ENCODE measurements at places on chromosomes 6 and 20.

GRCh38 chr20:20167698-20168097 is 115.4 kb downstream of the CFAP61 start:
- no peak for DNase-seq

GRCh38 chr6:160931378-160932310 is 59.9 kb upstream of the MAP3K4 start:
- DNase-seq = no peak

- peak; percentile 15 for DNase-seq
Measured at GRCh38 chr6:70353448-70353847, 50.6 kb upstream of the COL9A1 start.

DNA sequence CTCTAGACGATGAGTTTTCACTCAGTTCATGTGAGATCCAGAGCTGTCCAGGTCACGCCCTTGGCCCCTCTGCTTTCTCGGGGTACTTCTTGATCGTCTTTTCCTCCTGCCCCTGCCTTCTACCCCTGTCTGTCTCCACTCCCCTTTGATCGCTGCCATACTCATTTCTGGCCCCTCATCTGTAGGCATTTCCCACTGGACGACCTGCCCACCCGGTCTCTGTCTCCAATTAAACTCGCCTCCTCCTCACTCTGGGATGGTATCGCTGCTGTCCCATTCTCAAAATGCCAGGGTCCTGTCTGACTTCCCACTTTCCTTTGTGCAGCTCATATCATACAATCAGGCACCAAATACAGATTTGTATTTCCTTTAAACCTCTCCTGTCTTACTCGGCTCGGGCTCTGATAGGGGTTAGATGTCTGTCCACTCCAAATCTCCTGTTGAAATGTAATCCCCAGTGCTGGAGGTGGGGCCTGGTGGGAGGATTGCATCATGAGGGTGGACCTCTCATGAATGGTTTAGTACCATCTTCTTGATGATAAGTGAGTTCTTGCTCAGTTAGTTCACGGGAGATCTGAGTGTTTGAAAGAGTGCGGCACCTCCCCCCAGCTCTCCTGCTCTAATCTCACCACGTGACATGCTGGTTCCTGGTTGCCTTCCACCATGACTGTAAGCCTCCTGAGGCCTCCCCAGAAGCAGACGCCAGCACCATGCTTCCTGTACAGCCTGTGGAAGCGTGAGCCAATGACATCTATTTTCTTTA is 3.5 kb upstream of the SYNJ2 start:
- no peak for DNase-seq

DNA sequence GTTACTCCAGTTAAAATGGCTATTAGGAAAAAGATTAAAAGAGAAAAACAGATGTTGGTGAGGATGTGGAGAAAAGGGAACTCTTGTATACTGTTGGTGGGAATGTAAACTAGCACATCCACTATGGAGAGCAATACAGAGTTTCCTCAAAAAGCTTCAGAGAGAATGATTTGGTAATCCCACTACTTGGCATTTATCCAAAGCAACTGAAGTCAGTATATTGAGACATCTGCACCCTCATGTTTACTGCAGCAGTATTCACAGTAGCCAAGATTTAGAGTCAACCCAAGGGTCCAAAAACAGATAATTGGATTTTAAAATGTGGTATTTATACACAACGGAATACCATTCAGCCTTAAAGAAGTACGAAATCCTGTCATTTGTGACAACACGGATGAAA is 469.5 kb downstream of the QKI start:
- no peak for DNase-seq

- peak; percentile 44 for DNase-seq
Measured at GRCh38 chr6:106253731-106254130, 71.8 kb downstream of the ATG5 start.

DNA sequence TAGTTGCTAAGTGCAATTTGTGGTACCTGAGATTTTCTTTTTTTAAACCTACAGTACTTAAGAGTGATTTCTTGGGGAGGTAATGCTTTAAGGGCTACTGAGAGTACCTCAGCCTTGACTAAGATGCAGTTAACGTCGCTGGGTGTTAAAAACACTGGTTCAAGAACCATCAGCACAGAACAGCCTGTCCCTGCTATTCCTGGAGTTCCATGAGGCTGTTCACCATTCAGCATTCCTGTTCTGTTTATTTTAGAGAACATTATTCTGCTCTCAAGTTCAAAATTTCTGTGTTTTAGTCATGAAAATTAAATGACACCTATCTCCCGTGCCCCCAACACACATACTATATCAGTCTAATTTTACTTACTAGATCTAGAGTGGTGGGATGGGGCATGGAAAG is 1.7 kb upstream of the PRELID3B start:
- no peak for DNase-seq

DNA sequence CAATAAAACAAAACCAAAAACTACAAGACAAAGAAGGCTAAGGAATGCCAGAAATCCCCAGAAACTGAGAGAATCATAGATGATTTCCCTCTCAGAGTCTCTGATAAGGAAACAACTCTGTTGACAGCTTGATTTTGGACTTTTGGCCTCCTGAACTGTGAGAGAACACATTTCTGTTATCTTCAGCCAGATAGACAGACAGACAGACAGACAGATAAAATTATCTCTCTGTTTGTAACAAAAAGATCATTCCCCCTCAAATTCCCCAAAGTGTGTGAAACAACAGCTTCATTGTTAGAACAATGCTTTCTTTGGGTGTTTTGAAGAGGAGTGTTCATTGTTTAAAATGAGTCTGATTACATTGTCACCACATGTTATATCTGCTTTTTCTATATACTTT is 148.2 kb downstream of the BCKDHB start:
- no peak for DNase-seq

GRCh38 chr20:15923030-15923776 is 650.0 kb downstream of the KIF16B start:
- DNase-seq = no peak

DNA sequence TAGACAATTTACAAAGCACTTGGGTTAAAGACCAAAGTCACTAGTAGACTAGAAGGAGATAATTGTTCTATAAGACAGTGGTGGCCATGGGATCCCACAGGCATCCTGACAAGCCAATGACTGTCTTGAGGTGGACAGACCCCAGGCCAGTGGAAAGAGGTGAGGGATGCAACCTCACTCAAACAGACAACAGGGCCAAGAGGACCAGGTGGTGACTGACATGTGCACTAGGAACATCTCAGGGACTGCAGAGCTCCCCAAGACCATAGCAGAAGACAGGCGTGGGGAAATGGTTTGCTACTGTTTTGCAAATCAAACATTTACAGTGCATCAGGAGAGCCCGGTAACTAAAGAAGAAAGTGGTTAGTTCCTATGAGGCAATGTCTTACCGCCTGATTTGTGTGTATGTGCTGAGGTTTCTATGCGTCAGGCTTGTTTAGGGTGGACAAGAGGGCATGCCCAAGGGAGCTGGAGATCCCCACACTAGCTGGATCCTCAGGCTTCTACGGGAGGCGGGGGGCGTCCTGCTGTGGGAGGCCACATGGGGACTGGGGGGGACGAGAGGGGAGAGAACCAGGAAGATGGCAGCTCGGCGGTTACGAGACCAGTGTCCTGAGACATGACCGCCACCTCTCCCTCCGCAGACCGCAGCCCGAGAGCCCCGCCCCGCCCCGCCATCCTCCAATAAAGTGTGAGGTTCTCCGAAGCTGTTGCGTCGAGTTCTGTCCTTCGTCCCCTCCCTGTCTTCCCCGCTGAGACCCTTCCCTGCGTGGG is 623 bp upstream of the MRPS26 start:
- peak; percentile 35 for DNase-seq

DNA sequence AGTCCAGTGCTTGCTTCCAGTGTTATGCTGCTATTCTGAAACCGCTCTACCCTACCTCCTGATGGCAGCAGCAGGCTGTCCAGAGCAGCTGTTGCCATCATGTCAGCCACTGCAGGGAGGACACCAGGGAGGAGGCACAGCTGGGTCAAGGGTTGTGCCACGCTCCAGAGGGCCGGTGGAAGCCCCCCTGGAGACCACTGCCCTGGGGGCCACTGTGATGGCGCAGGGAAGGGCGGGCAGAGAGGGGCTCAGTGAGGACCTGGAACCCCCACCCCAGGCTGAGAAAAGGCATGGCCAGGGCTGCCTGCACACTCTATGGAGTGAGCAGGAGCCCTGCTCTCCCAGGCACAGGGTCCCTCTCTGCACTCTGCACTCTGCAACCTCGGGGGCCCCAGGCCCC is 271.3 kb upstream of the BTBD3 start:
- DNase-seq = no peak

DNA sequence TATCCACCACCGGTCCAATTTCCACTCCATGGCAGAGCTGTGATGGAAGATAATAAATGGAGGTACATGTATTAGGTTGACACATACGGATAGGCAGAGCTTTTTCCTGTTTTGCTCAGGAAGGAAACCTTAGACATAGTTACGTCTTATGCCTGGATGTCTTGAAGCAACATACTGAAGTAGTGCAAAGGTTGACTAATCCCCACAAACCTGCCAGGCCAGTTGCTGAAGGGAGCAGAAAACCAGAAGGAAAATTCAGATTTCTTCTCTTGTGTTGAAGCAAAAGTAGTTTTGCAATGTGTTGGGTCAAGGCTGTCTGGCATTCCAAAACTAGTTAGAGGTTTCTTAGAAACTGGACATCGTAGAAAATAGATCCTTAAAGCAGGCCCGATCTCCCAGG is 68.7 kb downstream of the PHACTR1 start:
- no peak for DNase-seq

GRCh38 chr20:51402201-51402600 is 140.3 kb downstream of the NFATC2 start:
- DNase-seq = no peak

- no peak for DNase-seq
Measured at GRCh38 chr6:19067165-19067564, 680.0 kb downstream of the RNF144B start.

- DNase-seq = no peak
Measured at GRCh38 chr20:50297498-50298376, 107.1 kb downstream of the CEBPB start.

DNA sequence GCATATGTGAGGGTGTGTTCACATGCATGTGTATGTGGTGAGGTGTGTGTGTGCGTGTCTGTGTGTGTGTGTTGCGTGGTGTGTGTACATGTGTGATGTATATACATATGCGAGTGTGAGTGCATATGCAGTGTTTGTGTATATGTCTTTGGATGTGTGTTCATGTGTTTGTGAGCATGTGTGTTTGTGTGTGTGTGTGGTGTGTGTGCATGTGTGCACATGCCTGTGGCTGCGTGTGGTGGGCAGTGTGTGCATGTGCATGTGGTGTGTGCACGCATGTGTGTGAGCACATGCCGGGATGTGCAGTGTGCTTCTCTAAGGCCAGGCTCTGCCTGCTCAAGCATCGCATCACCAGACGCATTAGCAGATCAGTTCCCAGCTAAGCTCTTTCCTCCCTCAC is 5.7 kb downstream of the THBS2 start:
- no peak for DNase-seq

DNA sequence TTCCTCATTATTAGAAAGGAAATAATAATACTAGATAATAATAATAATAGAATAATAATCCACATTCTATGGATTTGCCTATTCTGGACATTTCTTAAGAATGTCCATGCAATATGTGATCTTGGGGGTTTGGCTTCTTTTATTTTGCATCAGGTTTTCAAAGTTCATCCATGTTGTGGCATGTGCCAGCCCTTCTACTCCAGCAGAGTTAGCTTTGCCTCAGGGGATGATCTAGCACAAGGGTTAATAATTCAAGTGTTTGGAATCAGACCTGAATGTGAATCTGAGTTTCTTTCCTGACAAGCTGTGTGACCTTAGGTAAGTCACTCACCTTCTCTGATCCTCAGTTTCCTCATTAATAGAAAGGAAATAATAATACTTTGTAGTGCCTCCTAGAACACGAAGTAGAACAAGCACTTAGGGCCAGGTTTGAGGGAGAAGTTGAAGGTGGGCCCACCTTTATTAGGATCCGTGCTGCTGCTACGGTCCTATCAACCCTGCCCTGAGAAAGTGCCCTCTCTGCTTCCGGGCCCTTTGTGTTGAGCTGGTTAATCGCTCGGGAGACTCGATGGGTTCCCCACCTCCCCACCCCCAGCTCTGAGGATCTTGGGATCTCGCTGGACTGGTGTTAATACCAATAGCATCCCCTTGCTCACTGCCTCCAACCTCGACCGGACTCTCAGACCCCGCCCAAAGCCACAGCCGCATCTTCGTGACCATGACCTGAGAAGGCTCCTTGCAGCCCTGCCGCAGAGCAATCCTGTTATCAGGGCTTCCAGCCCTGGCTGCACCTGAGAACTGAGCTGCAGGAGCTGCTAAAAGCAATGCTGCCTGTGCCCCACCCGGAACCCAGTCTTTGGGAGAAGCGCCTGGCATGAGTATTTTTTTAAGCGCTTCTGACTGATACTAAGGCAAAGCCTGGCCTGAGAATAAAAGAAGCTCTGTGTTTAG is 26.9 kb downstream of the RBM38 start:
- no peak for DNase-seq

DNA sequence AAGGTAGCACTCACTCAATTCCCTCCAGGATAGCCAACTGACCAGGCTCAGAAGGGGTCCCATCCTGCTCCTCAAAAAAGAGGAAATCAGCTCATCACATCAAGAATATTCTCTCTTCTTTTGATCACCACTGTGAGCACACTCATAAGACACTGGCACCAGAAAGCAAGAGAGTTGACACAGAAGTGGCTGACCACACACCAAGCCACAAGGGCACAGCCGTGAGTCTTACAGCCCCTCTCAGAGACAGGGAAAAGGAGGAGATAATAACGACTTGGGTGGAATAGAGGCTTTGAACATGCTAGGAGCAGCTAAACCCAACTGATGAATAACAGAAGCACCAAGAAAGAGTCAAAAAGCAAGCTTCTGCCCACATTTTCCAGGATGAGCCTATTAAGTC is 249.1 kb upstream of the PREP start:
- no peak for DNase-seq

DNA sequence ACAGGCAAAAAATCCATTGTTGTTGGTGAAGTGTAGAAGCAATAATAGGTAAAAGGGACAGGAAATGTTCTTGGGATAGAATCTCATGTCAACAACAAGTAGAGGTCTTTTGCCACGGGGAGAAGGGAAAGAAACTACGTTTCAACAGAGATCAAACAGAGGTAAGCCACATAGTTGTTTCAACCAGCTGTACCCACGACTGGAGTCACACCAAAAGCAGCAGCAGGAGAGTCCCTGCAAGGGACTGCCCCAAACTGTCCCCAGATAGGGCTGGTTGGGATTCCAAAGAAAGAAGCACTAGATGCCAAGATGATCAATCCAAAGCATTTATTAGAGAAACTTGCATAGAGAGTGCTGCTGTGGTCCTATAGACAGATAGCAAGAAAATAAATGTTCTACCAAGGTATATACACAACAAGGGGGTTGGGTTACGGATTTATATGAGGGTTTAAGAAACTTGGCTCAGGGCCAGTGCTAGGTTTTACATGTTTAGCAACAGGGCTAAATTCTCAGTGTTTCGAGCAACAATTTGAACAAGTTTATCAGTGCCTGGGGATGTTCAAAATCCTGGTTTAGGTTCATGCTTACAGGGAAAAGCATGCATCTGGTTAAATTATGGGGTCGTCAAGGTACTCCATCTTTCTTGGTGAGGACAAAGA is 466.5 kb downstream of the MMUT start:
- no peak for DNase-seq

GRCh38 chr20:5925551-5925950 is 24.8 kb downstream of the TRMT6 start:
- DNase-seq = no peak

Measured in RCC 7860 (cell line).